Activated CD4-positive, alpha-beta memory T cell treated with anti-CD3 and anti-CD28 coated beads, Interleukin-2, amount 10 ng/mL, durations not matched to agents 7 days and 5 days (primary cell): ENCODE measurements at places on chromosomes 2 and 18.

- H3K36me3 ChIP-seq, result no peaks in the 10 kb centered on the region
- no peak overlapping the region for H3K27ac ChIP-seq
- H3K4me1 ChIP-seq, result peaks cover 26% of the 10 kb centered on the region
- no peak for DNase-seq
- no peak overlapping the region for H3K4me3 ChIP-seq
- peaks cover 16% of the 10 kb centered on the region for H3K27me3 ChIP-seq
Measured at GRCh38 chr2:64489081-64489751, 34.9 kb upstream of the AFTPH start.

- H3K4me1 ChIP-seq, result peaks cover 24% of the 10 kb centered on the region
- H3K27ac ChIP-seq, result no peak overlapping the region
- H3K27me3 ChIP-seq, result no peaks in the 10 kb centered on the region
Measured at GRCh38 chr2:119371111-119371510, 4.3 kb downstream of the DBI start.

- H3K4me3 ChIP-seq, result no peak overlapping the region
- DNase-seq, result no peak
- H3K4me1 ChIP-seq, result no peaks in the 10 kb centered on the region
- no peaks in the 10 kb centered on the region for H3K36me3 ChIP-seq
- H3K27ac ChIP-seq, result no peak overlapping the region
Measured at GRCh38 chr2:204315236-204315662, 230.0 kb upstream of the PARD3B start.

- no peak for DNase-seq
- H3K4me3 ChIP-seq, result no peak overlapping the region
Measured at GRCh38 chr2:223853425-223853837, 16.0 kb upstream of the AP1S3 start.

- no peak overlapping the region for H3K4me3 ChIP-seq
- H3K36me3 ChIP-seq, result no peaks in the 10 kb centered on the region
- no peaks in the 10 kb centered on the region for H3K27me3 ChIP-seq
- no peak overlapping the region for H3K27ac ChIP-seq
- DNase-seq, result no peak
- no peaks in the 10 kb centered on the region for H3K4me1 ChIP-seq
Measured at GRCh38 chr2:82985572-82986197, 1473.4 kb downstream of the SUCLG1 start.

GRCh38 chr18:75179819-75180600, 28.9 kb downstream of the PTGR3 start:
- H3K4me3 ChIP-seq, result no peak overlapping the region
- H3K36me3 ChIP-seq, result no peaks in the 10 kb centered on the region
- DNase-seq, result no peak
- no peaks in the 10 kb centered on the region for H3K4me1 ChIP-seq

- no peaks in the 10 kb centered on the region for H3K27me3 ChIP-seq
- peaks cover 4% of the 10 kb centered on the region for H3K36me3 ChIP-seq
- H3K4me1 ChIP-seq, result peaks cover 15% of the 10 kb centered on the region
- DNase-seq, result no peak
- no peak overlapping the region for H3K27ac ChIP-seq
Measured at GRCh38 chr2:7015007-7015950, 98.1 kb downstream of the RNF144A start.
